ENCODE measurements at places on chromosomes 13 and 19.

DNA sequence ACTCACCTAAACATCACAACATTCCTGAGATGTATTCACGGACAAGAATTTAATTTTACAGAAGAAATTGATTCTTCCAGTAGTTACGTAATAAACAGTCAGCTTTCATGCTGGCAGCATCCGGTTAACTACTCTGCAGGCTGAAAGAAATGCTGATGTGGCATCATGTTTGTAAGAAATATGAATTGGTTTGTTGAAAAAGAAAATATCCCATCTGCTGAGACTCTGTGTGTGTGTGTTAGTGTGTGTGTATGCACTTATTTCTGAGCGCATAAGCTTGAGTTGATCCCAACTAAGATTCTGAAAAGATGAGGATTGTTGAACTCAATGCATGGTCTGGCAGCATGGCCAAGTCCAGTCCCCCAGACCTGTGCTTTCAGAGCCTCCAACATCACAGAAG is 74.3 kb upstream of the FAM216B start:
- DNase-seq = no peak

DNA sequence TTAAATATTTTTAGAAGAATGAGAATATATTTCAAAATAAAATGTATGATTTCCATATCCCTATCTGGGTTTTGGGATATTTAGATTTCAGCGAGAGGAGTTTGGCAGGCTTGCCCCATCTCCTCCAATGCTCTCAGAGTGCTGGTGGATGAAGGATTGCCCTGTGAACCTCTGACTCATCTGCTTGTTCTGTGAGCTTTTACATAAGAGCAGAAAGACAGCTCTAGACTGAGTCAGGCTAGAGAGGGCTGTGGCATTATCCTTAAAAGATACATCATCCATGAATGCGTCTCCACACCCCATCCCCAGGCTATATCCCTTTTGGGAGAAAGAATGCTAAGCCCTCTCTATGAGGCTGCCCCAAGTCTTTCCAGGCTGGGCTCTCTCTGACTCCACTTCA is 190.6 kb downstream of the TUBA3C start:
- no peak for DNase-seq

- no peak for DNase-seq
Observed at GRCh38 chr13:109693213-109693612, 93.2 kb downstream of the IRS2 start.

DNA sequence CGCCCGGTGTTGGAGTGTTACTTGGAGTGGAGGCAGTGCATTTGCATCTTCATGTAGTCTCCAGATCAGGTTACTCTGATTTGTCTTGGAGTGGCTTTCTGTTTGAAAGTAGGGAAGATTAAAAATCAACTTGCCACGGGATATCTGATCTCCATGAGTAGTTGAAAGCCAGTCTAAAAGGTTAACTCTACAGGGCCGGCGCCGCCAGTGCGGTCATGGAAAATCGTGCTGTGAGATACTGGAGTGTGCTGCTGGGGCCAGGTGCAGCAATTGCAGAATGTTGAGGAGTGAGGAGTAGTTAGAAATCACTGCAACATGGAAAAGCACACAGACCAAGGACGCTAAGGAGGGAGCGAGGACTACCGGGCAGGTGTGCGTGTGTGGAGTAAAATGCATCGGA is 175.0 kb downstream of the STK24 start:
- no peak for DNase-seq

DNA sequence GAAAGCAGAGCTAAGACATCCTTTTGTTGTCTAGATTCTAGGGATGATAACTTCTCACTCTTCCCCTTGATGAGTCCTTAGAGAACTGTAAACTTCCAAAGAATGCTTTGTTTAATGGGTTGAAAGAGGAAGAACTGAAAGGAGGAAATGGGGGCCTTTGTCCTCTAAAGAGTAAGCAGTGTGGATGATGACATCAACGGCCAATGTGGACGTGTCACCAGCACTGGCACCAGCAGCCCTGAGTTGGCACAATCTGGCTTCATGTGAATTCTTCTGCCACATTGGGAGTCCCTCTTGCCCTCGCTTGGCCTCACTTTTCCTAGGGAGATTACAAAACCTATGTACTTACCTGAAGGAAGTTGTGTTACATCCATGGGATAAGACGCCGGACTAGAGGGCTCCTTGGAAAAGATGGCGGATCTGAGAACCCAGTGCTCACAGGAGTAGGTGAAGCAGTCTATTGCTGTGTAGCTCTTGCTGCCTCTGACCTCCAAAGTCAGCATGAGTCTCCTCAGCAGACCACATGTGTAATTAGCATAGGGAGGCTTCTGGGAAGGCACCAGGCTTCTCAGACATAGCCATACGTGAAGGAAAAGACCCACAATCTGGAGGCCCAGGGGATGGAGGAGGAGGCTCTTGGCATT is 62.8 kb downstream of the RGCC start:
- DNase-seq = no peak

DNA sequence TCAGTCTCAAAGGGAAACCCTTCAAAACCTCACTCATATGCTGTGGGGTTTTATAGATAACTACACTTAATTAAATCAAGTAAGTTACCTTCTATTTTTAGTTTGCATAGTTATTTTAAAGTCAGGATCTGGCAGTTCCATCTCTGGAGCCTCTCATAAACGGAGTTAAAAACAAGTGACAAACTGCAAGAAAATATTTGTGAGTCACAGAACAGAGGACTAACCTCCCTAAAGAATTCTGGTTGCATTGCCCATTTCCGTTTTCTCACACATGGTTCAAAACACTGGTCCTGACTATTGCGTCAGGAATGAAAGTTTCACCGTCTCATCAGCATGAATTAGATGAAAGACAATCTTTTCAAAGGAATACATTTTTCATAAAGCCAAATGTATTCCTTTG is 10.6 kb downstream of the RXFP2 start:
- peak; percentile 65 for DNase-seq

GRCh38 chr13:95948656-95949055 is 104.5 kb downstream of the UGGT2 start:
- DNase-seq = peak; percentile 13

DNA sequence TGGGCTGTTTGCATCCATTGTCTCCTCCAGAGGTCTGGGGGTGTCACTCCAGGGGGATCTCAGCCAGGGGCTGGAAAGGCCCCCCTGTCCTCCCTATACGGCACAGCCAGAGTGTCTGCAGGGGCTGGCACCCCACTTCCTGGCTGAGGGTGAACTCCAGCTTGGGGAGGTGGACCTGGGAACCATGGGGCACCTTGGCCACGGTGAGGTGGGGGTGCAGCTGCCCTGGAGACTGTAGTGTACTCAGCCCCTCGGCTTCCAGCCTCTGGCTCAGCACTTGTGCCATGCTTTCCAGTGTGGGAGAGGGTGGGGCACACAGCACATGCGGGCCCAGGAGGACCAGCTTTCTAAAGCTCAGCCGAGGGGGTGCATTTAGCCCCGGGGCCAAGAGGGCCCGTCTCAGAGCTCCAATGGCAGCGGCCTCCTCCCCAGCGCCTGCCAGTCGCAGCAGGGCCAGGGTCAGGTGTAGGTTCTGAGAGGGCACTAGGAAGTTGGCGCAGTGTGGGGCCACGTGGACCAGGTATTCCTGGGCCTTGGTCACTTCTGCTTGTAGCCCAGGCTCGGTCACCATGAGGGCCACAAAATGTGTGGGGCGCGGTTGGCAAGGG is 1.4 kb downstream of the LENG9 start:
- no peak for DNase-seq

DNA sequence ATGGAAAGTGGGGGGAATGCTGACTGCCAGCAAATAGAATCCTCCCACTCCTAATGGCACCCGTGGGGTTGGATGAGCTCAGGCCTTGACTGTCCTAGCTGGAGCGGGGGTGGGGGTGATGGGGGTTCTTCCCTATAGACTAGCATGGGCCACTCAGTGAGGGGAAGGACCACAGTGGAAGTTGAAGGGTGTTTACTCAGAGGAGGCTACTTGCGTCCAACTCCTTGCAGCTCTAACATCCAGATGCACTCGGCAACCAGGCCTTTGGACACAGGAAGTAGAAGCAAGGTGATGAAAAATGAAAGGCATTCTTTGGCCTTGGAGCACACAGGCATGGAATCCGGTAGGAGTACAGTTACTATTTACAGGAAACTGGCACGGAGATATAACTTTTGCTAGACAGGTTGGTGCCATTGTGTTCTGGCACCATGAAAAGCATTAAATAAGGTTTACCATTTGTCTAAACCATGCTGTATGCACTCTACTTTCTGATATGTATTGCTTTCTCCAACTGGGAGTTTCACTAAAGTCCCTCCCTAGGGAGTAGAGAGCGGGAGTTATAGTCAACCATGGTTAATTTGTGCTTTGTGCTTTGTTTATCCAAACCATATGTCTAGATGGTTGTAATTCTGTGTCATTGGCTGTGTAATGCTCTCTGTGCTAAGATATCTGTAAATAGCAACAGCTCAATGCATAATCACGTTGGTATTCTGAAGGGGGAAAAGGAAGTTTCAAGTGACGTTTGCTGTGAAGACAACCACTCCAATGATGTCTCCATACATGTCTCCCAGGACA is 125.3 kb downstream of the TSHZ3 start:
- DNase-seq = peak; percentile 78

DNA sequence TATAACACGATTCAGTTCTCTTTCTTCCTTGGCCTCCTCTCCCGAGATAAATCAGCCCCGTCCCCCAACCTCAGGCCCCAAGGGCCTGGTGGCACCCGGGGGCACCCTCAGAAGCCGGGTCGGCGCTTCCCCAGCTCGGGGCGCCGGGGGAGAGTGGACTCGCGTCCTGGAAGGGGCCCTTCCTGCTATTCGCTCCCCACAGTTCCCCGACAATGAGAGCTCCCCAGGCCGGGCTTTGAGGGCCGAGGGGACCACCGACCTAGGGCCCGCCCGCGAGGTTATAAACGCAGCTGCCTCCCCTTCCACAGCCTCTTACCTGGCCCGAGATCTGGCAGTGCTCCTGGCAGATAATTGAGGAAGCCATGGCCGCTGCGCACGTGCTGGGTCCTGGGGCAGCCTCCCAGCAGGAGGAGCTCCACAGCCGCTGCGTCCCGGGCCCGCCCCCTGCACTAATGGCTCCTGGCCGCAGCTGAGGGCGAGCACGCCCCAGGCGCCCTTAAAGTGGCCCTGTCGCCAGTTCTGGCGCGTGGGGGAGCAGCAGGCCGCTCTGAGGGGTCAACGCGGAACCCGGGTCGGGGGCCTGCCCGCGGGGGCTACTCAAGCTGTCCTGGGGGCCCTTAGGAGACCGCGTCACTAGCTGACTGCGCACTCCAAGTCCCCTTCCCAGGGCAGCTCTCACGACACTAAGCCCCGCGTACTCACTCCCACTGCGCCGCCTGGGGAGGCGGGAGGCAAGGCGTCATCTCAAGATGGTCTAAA is at the start of gene SOHLH2:
TSS of gene SOHLH2 (minus strand) at position 394 of the 759 bp plus-strand sequence. CDS start at position 364, 30 bp downstream.
- no peak for DNase-seq

DNA sequence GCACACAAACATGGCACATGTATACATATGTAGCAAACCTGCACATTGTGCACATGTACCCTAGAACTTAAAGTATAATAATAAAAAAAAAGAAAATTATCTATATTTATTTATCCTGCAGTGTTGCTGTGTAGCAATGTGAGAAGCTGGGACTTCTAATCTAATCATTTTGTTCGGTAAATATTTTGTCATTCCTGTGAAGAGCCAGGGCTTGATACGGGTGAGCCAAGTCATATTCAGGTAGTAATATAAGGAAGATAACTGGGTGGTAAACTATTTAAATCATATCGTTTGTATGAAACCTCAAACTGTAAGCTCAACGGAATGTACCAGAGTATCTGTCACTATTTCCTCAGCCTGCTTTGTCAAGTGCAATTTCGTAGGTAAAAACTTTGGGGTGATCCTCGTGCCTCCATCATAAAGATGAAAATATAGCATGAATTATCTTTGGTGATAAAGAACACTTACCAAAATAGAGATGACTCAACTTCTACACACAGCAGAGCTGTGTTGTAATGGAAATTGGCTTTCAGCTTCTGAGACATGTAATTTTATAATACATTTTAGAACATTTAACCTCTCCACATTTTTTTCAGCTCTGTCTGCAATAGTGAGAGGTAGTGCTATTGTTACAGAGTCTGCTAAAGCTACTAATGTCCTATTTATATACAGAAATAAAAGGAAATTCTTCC is 92.9 kb downstream of the PCDH9 start:
- DNase-seq = no peak

DNA sequence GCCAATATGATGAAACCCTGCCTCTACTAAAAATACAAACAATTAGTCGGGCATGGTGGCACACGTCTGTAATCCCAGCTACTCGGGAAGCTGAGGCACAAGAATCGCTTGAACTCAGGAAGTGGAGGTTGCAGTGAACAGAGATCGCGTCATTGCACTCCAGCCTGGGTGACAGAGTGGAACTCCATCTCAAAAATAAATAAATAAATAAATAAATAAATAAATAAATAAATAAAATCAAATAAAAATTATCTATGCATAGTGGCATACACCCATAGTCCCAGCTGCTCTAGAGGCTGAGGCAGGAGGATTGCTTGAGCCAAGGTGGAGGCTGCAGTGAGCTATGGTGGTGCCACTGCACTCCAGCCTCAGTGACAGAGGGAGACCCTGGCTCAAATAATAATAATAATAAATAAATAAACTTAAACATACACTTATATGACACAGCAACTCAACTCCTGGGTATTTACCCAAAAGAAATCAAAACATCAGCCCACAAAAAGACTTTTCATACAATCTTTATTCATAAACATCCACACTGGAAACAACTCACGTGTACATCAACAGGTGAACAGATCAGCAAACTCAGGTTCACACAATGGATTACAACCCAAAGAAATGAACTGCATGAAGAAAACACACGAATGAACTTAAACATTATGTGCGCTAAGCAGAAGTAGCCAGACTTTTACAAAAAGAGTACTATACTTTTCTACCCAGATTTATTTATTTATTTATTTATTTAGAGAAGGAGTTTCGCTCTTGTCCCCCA is 6.9 kb downstream of the LGALS7 start:
- DNase-seq = no peak

GRCh38 chr19:53998223-53998622 is 6.8 kb downstream of the CACNG6 start:
- DNase-seq = no peak

DNA sequence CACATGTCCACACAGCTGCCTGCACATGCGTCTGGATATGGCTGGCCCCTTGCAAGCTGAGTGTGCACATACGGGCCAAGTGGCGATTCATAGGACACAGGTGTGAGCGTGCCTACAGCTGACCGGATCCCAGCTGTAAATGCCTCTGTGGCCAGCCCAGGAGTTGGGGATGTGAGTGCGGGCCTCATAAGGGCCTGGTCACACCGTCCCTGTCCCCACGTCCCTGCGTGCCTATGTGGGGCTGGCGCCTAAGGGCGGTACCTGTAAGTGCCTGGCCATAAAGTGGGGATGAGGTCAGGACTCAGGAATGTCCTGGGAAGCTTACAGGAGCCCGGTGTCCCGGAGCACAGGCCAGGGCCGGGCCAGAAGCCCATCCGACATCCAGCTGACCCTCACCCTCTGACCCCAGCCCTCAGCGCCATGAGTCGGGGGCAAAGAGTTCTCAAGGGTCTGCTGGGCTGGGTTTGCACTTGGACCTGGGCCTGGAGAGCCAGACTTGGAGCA is 1.3 kb upstream of the ARHGAP45 start:
- no peak for DNase-seq

- peak; percentile 42 for DNase-seq
Observed at GRCh38 chr19:52453324-52454094, at the start of gene ZNF578. Gene ZNF578 (plus strand): TSS chr19:52453553. CDS start chr19:52501846, 48,293 bp downstream.

GRCh38 chr13:21517576-21517975 is 58.5 kb upstream of the ZDHHC20 start:
- DNase-seq = no peak

Data from astrocyte of the cerebellum (primary cell).